ENCODE measurements at places on chromosomes 11 and 22.

DNA sequence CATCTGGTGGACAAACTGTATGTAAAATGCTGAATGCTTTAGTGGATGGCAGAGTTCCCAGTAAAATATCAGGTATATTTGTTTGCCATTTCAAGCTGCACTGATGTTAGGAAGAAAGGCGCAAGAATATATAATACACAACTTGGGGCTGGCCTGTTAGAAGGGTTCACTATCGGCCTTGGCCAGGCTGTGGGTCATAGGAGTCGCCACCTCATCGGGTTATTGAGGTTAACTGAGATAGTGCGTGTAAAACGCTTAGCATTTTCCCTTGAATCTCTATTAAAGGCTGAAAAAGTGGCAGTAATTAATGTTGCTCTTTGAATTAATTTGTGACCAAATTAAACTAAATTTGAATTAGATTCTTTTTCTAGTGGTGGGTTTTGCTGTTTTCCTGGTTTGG lies 5.1 kb downstream of the FAM118A start:
- DNase-seq = no peak

DNA sequence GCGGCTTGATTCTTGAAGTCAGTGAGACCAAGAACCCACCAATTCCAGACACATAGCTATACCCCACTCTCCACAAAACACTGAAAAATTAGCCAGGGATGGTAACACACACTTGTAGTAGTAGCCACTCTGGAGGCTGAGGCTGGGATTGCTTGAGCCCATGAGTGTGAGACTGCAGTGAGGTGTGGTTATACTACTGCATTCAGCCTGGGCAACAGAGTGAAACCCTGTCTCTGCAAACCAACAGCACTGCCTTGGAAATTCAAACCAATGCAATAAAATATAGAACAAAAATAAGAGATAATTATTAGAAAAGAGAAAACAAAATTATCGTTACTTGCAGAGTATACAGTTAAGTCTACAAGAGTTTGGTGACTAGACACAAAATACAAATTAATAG lies 20.2 kb upstream of the PRDM10 start:
- no peak for DNase-seq

DNA sequence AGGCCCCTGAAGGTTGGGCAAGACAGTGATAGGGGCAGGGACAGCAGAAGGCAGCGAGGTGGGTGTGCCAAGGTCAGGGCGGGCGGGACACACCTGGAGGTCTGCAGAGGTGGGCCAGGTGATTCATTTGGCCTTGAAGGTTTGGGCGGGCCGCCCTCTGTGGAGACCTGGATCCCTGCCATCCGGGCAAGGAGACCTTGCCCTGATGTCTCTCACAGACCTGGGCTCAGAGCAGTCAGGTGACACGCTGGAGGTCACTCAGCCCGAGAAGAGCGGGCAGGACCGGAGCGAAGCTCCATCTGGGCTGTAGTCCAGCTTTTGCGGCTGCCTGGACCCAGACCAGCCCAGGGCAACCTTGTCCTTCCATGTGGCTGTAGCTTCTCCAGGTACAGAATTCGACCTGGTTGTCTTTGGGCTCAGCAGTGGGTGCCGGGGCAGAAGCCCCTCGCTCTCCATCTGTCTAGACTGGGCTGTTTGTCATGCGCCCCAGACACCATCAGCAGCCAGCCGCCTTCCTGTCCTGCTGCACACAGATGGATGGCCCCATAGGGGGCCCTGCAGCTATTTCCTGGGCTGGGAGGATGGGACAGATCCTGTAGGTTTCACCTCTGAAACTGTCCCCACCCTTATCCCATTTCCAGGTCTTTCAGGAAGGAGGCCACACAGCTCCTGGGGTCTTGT lies 3.1 kb downstream of the MRGPRG start:
- no peak for DNase-seq

- DNase-seq = no peak
Observed at GRCh38 chr11:31922450-31922849, 111.3 kb upstream of the PAX6 start.

- no peak for DNase-seq
Observed at GRCh38 chr22:34992672-34993071, 73.3 kb upstream of the ISX start.

GRCh38 chr11:69640995-69641581 lies at the start of gene CCND1:
Gene CCND1 (plus strand): TSS chr11:69641156. CDS start chr11:69641314, 158 bp downstream.
- no peak for DNase-seq

DNA sequence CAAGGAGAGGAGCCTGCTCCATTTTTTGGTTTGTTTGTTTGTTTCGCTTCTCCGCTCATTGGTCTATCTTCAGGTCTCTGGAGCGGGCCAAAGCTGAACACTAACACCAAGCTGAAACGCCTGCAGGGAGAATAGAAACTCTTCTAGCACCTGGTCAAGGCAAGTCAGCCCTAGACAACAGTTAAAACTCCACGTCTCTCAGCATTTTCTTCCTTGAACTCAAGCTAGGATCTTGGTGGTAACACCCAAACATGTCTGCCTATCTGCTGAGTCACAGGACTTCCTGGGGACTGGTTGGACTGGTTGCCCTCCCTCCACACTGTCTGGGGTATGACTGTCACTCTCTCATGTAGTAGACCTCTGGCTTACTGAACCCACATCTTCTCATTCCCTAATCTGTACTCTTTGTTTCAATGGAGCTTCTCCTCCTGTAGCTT lies 23.9 kb upstream of the RBFOX2 start:
- no peak for DNase-seq

DNA sequence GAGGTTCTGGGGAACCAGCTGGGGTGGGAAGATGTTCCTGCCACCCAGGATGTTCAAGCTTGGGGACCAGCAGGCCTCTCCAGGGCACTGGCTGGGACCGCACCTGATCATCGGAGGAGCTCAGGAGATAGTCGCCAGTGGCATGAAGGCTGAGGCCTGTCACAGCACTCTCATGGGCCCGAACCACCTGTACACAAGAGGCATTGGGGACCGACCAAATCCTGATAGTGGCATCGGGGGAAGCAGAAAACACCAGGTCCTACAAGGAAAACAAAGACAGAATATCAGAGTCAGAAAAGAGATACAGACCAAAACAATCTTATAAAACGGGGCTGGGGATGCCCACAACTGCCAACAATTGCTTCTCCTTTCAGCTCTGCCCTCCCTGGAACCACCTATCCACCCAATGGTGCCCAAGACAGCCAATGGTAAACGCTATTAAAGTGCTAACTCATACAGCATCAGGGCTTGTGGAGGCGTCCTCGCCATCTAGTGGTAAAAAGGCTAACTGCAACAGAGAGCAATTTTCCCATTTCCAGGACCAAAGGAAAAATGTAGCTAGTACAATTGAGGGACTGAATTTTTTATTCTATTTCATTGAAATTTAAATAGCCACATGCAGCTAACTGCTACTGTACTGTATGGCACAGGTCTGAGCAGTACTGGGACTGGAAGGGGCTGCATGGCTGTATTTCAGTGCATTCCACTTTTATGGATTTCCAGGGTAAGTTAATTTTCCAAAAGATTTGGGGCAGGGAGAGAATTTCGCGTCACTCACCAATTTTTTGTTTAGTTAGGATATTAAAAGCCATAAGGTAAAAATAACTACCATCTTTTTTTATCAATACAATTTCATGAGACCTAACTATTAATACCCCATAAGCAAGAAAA lies 7.1 kb downstream of the PRPF19 start:
- no peak for DNase-seq

DNA sequence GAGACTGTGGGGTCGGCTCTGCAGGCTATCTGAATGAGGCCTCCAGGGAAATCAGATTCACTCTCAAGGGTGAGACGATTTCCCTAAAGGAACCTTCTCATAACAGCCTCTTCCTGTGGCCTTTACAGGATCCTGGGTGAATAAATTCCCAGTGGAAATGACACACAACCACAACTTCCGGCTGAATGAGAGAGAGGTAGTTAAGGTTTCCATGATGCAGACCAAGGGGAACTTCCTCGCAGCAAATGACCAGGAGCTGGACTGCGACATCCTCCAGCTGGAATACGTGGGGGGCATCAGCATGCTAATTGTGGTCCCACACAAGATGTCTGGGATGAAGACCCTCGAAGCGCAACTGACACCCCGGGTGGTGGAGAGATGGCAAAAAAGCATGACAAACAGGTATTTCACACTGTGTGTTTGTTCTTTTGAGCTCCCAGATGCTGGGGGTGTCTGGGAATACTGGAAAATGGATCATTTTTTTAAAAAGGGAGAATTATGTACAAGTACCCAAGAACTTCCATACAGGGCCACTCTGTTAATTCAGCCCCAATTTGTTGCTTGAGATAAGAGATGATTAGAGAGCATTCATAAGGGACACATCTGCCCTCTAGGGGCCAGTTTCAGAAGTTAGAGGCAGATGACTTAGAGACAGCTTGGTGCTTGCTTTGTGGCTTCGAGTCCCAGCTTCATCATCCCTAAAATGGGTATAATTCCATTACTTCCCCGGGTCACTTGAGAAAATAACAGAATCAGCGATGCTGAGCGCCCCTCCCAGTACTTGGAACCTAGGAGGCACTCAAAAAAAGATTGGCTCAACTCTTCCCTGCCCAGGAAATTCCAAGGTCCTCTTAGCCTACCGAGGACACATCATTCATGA lies 10.2 kb downstream of the SERPIND1 start:
- no peak for DNase-seq

DNA sequence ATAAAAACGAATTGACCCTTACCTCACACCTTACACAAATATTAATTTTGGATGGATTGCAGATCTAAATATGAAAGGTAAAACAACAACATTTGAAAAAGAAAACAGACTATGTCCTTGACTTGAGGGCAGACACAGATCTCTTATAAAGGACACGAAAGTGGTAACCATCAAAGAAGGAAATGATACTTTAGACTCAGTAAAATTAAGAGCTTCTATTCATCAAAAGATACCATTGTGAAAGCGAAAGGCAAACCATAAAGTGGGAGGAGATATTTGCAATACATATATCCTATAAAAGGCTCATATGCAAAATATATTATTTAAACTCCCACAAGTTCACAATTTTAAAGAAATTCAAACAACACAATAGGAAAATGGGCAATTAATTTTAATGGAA lies 5.0 kb downstream of the HEPACAM start:
- DNase-seq = no peak

DNA sequence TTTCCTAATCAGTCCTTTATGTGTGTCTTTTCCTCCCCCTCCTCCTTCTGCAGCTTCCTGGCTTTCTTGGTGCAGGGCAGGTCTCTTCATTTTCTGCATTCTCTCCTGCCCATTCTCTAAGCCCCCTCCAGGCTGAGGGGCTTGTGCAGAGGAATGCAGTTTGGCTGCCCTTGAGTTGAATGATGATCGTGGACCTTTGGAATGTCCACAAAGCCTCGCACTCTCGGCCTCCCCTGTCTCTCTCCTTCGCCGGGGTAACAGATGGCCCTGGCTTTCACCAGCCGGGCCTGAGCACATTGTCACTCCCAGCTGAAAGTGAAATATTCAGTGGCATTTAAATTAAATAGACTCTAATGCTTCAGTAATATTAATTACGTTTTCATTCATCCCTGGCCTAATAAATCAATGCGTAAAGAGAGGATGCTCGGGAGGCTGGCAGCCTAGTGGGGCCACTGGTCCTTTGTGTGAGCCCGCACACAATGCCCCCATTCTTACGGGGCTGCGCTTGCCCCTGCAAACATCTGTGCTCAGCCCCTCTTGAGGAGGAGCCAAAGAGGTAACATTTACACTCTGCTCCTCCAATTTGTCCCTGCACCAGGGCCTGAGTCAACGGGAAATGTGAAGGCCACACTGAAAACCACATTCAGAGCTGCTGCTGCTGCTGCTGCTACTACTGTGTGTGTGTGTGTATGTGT lies 64.9 kb upstream of the PAX6 start:
- no peak for DNase-seq

GRCh38 chr11:132540581-132540980 lies 991.7 kb downstream of the OPCML start:
- no peak for DNase-seq

DNA sequence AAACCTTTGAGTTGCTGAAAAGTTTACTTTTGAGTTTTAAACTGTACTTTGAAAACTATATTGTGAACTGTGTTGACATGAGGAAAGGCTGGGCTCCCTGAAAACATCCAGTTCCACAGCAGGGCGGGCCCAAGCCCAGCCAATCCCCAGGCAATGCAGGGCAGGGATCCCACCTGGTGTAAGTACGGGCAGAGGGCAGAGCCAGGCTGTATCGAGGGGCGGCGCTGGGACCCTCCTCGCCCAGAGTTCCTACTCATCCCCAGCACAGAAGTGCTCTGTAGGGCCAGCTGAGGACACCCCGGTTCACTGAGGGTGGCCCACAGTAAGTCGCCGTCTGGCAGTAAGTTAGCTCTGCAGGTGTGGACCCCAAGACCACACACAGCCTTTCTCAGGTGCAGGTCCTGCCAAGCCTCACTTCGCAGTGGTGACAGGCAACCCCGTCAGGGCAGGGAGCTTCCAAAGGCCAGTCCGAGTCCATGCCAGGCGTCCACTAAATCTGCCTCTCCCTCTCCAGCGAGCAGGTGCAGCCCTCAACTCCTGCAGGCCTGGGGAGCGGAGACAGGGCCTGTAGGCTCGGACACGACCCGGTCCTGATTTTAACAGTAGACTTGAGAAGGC lies 6.3 kb downstream of the RASSF7 start:
- DNase-seq = no peak

DNA sequence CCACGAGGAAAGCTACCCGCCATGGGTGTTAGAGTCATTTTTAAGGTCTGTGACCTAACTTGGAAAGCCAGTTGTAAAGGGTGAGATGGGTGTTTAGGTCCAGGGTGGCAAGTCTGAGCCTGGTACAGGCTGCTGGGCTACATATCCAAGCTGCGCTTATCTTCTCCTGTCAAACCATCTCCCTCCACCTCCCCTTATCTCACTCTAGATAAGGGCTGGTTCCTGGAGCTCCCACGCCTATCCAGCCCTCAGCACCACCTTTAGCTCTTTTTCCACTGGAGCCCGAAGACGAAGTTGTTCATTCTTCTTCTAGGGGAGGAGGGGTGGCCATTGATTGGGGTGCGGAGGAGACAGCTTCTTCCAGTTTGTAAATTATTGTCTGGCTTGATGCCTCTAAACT lies 48.5 kb downstream of the MICAL2 start:
- no peak for DNase-seq

- DNase-seq = no peak
Observed at GRCh38 chr11:117299351-117300282, 8.5 kb downstream of the BACE1-AS start.

GRCh38 chr11:659532-660085 lies 22.5 kb downstream of the DRD4 start:
- DNase-seq = no peak

GRCh38 chr11:41522899-41523672 lies 63.6 kb upstream of the LRRC4C start:
- no peak for DNase-seq

DNA sequence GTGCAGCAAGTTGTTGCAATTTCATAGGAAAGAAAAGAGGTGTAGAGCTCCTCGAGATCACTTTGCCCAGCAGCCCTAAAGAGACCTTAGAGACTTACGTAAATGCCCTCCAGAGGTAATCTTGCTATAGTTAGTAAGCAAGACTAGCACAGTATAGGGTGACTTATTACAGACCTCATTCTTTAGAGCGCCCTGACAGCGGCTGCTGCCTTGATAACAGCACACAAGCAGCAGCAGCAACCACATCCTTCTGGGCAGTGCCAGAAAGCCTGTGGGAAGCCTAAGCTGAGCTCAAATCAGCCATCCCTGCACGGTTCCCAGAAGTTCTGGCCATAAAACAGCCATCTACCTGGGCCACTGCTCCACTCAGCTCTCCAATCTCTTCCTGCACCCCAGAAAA lies 22.6 kb upstream of the OR56B1 start:
- no peak for DNase-seq

Data from T-cell (primary cell).